OCI-M1 (cell line): ENCODE measurements at places on chromosomes 5 and 9.

DNA sequence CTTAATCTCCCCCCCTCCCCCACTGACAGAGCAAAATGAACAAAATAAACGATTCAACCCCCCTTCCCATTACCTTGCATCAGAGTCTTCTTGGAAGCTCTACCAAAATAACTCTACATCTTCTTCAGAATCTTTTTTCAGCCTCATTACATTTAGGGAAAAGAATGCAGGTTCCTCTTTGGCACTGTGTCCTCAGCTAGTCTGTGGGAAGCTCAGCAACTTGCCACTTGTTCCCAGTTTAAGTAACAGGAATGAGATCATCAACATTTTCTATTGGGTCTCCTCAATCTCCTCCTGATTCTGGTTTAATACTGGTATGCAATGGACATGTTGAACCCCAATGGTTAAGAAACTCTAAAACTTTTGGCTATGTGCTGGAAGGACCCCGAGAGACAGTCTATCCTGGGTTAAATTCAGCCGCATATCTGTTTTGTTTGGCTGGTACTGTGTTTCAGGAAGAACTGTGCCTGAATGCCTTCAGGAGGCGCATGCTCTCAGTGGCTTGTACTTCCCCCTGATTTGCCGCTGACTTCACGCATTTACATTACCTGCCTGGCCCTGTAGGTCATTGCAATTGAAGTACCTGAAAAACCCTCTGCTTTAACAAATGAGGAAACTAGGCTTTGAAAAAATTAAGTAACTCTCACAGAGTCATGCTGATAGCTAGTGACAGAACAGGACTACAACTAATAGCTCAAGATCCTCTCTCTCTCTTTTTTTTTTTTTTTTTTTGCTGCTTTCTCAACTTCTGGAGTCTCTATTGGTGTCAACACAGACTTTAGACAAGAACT is 78.1 kb upstream of the HMHB1 start:
- no peak for DNase-seq

GRCh38 chr9:28922891-28923290 is 1349.6 kb upstream of the C9orf72 start:
- no peak for DNase-seq

DNA sequence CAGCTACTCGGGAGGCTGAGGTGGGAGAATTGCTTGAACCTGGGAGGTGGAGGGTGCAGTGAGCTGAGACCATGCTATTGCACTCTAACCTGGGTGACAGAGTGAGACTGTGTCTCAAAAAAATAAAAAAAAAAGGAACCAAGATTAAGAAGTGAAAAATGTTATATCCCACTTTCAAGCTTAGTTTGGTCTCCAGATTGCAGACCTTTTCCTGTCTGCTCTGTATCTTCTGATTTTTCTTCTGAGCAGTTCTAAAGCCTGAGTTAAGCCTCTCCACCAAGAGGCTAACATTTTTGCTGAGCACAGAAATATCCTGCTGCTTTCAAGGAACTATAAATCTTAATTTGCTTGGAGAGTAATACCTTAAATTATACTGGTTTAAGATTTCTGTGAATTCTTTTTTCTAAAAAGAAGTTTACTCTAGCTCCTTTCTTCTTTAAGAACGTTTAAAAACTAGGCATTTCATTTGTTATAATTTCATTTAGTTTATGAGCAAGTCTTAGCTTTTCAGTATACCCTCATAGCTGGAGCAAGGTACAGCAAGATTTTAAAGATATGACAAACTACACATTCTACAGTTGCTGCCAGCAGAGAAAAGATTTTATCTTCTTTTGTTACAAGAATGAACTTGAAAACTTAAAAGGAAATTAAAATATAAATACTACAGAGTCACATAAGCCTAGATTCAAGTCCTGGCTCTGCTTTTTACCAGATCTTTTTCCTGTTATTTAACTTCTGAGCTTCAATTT is 55.0 kb downstream of the GARNL3 start:
- DNase-seq = no peak

DNA sequence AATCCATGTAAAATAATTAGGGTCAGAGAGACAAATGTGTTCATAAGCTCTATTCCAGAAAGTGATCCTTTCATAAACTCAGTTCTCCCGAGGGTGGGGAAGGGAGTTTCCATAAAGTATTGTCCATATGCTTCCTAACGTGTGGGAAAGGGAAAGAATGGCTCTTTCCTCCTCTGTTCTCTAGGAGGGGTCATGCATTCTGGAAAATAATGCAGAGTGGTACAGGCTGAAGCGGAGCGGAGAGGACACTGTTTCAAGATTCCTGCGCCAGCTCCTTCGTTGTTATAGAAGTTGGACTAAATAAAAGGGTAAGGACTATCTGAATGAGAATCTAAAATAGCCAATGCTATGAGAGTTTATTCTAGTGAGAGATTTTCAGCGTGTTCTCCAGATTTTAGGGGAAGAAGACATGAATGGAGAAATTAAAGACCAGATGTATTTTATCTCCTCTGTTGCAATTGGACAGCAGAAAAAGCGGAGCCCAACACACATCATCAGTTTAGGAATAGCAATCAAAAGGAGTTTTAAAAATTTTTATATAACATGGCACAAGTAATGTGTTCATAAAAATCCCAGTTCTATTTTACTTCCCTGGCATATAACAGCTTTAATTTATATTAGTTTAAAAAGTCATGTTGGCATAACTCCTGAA is 166.9 kb upstream of the MPDZ start:
- DNase-seq = no peak
